Pancreas (tissue), 10 donors: ENCODE measurements at places on chromosomes 13 and 19. TPM values are rescaled to one million over a fixed set of nuclear protein-coding genes. Genes with fewer than 3 reads are reported as not detected.

GRCh38 chr13:69389899-69390298, 717.7 kb upstream of the ATXN8OS start:
- no peak for DNase-seq

GRCh38 chr19:57406516-57407123, 4.3 kb upstream of the ZNF17 start:
- DNase-seq = peak; percentile 50

DNA sequence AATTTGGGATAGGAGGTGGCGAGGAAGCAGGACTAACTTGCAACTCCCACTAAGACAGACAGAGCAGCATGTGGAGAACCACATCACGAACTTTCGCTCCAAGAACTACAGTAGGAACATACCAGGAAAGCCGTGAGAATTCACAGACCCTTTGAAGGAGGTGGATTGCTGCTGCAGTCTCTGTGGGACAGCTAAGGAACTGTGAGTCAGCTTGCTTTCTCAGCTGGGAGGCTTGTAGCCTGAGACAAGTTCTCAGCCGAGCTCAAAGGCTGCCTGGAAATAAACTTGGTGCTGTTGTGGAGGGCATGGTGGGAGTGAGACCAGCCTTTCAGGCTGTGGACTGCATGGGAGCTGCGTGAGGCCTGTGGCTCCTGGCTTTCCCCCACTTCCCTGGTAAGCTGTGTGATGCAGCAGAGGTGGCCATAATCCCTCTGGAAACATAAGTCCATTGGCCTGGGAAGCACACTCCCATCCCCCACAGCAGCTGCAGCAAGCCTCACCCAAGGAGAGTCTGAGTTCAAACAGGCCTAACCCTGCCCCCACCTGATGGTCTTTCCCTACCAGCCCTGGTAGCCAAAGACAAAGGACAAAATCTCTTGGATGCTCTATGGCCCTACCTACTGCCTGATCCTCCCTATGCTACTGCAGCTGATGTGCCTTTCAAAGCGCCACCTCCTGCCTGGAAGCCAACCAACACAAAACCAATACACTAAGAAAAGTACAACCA, 441.1 kb upstream of the HTR2A start:
- DNase-seq = no peak

GRCh38 chr19:18788529-18789421, 2.3 kb downstream of the COMP start:
- no peak for DNase-seq

- no peak for DNase-seq
Measured at GRCh38 chr13:90640976-90641375, 706.5 kb upstream of the MIR17HG start.

DNA sequence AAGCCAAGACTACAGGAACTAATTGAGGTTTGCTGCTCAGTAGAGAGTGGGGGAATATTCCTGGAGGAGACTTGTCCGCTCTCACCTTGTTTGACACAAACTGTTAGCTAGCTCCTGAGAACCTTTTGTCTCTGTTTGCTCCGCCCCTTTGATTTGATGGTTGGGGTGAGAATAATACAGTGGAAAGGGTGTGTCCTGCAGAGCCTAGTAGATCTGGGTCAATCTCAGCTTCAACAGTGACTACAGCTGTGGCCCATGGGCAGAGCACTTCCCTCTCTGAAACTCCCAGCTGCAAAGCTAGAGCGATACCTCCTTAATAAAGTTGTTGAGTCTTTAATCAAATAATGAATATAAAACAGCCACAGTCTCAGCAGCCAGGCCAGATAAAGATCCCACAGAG, 576.7 kb downstream of the DIAPH3 start:
- DNase-seq = no peak

GRCh38 chr19:40464059-40465024, 1.2 kb downstream of the BLVRB start:
- DNase-seq = peak; percentile 97

DNA sequence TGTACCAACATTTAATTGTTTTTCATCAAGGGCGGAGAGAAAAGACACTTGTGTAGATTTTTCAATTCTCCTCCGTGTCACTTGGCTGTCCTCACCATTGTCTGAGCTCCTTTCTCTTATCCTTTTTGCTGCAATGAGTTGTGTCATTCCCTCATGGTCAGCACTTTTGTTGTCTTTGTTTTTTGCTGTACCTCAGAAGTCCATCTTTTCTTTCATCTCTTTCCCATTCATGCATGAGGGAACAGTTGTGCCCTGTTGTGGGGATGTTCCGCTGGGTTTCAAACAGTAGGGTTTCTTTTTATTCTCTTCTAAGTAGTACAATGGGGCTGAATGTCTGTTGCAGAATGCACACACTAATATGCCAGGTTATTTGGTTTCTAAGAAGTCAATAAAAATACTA, 222.6 kb downstream of the TM9SF2 start:
- DNase-seq = no peak

- DNase-seq = no peak
Measured at GRCh38 chr13:28464861-28465460, 30.0 kb downstream of the FLT1 start.

DNA sequence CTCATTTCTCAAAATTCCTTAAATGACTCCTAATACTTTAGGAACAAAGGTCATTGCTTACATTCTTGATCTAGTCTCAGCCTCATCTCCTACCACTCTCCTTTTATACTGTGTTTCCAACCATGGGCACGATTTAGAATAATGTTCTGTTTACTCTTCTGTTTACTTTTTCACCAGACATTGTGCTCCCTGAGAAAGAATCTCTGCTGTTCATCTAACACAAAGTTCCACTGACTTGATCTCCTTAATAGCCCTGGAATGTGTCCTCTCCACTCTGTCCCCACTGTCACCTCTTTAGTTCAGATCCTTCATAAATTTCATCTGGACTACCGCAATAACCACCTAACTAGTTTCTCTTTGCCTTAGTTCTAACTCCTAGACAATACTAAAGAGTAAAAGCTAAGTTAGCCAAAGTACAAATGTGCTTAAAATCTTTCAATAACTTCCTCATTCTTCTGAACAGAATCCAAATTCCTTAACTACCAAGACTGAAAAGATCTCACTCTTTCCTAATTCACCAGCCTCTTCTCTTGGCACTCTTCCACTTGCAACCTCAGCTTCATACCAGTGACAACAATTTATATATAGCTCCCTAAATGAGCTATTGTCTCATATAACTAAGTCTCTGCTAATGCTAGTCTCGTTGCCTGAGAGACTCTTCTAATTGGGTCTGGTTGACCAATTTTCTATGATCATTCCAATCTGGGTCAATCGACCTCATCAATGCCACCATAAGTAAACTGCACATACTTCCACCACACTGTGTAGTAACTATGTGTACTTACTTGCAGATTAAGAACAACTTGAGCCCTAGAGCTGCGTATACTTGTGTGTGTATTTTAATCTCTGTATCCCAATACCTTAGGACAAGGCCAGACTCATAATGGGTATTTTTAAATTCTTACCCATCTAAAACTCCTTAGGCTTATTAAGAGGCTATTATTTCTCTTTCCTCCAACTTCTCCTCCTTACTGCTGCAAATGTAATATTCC, 179.9 kb downstream of the VWA8 start:
- DNase-seq = no peak

GRCh38 chr13:113087923-113088690, 17.5 kb upstream of the F7 start:
- DNase-seq = no peak

- no peak for DNase-seq
Measured at GRCh38 chr13:69866555-69866954, 241.1 kb upstream of the ATXN8OS start.

DNA sequence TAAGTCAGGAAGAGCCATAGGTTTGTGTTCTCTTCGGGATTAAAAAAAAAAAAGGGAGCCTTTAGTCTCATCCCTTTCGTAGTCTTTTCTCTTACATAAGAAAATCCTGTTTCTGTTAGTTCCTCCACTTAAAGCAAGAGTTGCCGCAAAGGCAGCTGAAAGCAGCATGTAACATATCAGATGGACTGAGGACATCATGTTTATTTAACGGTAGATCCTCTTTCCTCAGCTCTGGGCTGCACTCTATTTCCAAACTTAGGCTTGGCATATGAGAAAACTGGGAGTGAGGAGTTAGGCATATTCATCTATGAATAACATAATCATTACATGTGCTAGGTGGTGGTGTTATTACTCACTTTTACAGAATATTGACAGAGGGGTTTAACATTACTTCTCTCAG, 391.2 kb downstream of the KLF12 start:
- DNase-seq = no peak

GRCh38 chr19:34213283-34213682, 41.0 kb downstream of the LSM14A start:
- DNase-seq = no peak

GRCh38 chr13:23753458-23753857, 135.7 kb downstream of the MIPEP start:
- DNase-seq = no peak

DNA sequence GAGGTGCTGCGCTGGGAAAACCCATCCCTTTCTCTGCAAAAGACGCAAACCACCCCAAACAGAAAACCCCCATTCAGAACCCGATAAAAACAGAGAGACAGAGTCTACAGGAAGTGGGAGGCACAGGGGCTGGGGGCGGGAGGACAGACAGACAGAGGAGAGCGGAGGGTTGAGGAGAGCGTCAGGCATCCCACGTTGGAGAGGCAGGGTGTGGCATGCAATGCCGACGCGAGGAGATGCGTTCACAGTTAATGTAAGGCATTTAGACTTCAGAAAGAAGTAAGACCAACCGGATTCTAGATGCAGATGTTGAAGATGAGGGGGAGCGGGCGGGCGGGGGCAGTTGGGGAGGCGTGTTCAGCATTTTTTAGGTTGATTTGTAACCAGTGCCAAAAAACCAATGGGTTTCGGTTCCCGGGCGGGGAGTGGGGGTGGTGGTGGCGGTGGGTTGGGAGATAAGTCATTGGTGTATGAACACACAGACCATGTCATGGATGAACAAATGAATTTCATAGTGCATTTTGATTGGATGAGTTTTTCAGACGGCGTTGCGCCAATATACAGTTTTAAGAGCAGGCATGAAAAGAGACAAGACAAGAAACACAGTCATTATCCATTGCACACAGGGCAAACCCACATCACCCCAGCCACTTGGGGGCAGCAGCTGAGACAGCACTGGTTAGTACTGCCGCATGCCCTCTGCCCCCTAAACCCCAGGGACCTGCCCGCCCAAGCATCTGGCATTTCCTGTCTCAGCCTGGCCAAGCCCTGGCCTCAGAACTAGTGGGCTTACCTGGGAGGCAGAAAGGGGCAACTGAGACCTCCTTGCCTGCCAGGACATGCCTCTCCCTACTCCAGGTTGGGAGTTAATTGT, 91.3 kb downstream of the IER2 start:
- no peak for DNase-seq

DNA sequence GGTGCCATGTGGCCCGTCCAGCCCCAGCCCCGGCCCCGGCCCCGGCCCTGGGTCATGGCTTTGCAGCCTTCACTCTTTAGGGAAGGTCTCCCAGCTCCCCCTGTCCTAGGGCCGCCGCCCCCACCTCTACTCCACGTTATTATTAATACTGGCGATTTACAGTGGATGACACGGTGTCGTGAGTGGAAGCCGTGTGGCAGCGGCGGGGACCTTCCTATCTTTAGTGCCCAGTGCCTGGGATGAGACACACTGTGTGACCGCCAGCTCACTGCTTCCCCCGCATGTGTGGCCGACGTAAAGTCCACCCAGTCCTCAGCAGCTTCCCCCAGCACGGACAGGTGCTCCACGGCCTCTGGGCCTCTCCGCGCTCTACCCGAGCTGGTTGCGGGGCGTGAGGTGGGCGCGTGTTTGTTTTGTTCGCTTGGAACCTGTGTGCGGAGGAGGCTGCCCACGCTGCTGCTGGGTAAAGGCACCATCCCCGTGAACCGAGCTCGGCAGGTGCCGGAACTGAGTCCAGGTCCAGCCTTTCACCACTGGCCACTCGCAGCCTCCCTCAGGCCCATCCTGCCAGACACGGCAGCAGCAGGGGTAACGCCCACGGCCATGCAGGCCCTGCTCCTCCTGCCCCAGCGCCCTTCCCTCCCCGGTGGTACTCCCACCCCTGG, 70.9 kb upstream of the MCF2L start:
- DNase-seq = no peak

DNA sequence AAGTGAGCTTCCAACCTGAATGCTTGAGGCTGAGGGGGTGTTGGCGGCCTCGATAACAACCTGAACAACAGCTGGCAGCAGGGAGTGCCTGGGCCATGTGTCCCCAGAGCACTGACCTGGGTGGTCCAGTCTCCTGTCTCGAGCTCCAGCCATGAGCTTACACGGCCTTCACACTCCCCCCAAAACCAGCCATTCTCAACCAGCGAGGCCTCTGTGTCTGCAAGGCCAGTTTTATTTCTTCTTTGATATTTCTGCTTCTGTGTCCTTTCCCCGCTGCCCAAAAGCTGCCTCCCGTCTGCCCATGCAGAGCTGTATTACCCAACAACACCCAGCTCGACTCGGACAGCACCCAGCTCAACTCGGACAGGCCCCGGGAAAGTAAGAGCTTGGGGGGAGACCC, 32.5 kb upstream of the TFDP1 start:
- DNase-seq = no peak

DNA sequence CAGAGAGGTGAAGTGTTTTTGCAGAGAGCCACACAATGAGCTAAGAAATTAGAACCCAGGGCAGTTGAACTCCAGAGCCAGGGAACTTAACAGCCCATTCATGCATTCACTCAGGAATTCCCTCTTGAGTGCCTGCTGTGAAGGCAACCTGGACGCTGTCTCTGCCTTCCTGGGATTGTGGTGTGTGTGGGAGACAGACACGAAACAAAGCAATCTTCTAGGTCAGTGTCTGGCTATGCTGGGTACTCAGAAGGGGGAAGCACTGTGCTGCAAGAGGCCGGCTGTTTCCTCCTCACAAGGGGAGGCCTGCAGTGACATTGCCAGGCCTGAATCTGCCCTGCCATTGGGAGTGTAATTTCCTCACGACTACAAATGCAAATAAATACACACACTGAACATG, 9.7 kb downstream of the BCKDHA start:
- no peak for DNase-seq

Gene CLC
- not detected for total RNA-seq

Gene NOVA2
- 1.5 TPM for total RNA-seq

Gene HIPK4
- 0.09 TPM for total RNA-seq

Gene GJA3
- total RNA-seq = 0.09 TPM

Gene CEACAM7
- total RNA-seq = 2.5 TPM

Gene GRK1
- not detected for total RNA-seq

Gene CRX
- total RNA-seq = not detected

Gene SCAF1
- 34.8 TPM for total RNA-seq

Gene GRIK5
- 3.2 TPM for total RNA-seq

Gene LGALS7
- not detected for total RNA-seq

Gene RPS16
- 1,759 TPM for total RNA-seq

Gene LYL1
- 2.3 TPM for total RNA-seq

Gene FAM124A
- 0.79 TPM for total RNA-seq

Gene IGFL1
- not detected for total RNA-seq

Gene PRRG2
- total RNA-seq = 8.0 TPM
